ENCODE measurements at places on chromosomes 13 and 19.

GRCh38 chr19:3982701-3983541 is 2.3 kb downstream of the EEF2 start:
- peaks cover 74% of the 10 kb centered on the region for H3K36me3 ChIP-seq
- peak overlapping the region; percentile 97 for H3K4me3 ChIP-seq
- peak overlapping the region; percentile 99 for H3K27ac ChIP-seq
- H3K4me1 ChIP-seq = peaks cover 74% of the 10 kb centered on the region
- DNase-seq = peak; percentile 53
- no peaks in the 10 kb centered on the region for H3K27me3 ChIP-seq

DNA sequence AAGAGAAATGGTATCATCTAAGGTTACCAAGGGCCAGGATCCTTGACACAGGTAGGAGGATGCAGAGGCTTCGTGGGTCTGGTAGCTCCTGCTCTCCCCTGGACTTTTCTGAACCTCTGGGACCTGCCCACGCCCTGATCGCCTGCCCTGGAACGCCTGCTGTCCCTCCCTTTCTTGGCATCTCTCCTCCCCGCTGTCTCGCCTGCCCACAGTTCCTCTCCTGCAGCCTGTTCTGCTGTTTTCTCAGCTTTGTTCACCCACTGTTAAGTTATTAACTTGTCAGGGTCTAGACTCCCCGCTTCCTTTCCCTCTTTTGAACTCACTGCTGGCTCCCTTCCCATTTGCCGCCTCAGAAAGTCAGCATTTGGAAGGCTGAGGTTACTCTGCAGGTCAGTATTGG is 19.8 kb downstream of the SERP2 start:
- no peaks in the 10 kb centered on the region for H3K4me1 ChIP-seq
- no peaks in the 10 kb centered on the region for H3K36me3 ChIP-seq
- peaks cover 4% of the 10 kb centered on the region for H3K27me3 ChIP-seq
- H3K4me3 ChIP-seq = no peak overlapping the region

DNA sequence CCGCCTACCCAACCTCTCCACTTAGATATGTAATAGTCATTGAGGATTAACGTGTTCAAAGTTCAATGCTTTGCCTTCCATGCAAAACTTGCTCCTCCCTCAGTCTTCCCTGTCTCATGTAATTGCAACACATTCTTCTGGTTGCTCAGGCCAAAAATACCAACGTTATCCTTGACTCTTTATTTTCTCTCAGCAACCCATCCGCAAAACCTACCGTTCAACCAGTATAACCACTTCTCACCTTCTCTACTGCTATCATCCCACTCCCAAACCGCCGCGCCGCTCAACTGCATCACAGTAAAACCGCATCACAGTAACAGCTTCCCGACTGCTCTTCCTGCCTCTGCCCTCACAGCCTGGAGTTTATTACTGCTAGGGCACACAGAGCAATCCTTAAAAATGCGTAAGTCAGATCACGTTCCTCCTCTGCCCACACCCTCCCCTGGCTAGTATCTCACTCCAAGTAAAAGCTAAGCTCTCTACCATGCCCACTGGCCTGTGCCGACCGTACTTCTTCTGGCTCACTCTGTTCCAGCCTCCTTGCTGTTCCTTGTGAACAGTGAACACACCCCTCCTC is 8.2 kb downstream of the MTIF3 start:
- H3K27ac ChIP-seq = peak overlapping the region; percentile 78
- peak; percentile 48 for DNase-seq
- H3K4me1 ChIP-seq = peaks cover 70% of the 10 kb centered on the region
- H3K27me3 ChIP-seq = no peaks in the 10 kb centered on the region
- H3K4me3 ChIP-seq = peak overlapping the region; percentile 45

GRCh38 chr19:1856698-1857603 is 6.4 kb downstream of the KLF16 start:
- H3K27me3 ChIP-seq = no peaks in the 10 kb centered on the region
- peaks cover 27% of the 10 kb centered on the region for H3K36me3 ChIP-seq
- peaks cover 79% of the 10 kb centered on the region for H3K4me1 ChIP-seq

- H3K4me3 ChIP-seq = no peak overlapping the region
- H3K4me1 ChIP-seq = peaks cover 13% of the 10 kb centered on the region
These were observed 146.8 kb downstream of the ABCC4 start for GRCh38 chr13:95154413-95154886.

DNA sequence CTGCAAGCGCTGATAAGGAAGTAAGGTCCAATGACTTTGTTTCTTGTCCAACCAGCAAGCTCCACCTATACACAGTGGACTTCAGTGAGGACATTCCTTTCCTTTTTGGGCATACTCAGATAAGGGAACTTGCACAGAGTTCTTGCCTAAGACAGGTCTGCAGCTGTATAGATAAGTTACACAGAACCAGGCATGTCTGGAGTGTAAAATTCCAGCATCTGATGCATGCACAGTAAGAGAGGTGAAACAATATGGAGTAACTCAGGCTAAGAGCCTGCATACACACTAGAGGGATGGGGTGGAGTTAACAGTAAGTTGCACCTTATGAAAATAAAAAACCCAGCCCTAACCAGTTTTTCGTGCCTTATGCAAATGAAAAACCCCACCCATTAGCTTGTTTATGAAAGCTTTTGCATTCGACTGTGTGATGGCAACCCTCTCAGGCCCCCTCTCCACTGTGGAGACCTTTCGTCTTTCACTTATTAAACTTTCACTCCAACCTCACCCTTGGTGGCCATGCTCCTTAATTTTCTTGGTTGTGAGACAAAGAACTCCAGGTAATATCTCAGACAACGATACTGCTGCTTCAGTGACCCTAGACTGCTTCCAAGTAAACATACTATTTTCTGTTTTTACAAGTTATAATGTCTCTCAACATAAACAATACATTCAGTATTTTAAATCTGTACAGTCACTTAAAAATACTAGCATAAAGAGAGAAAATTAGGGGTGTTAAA is 2859.0 kb upstream of the PCDH20 start:
- H3K27me3 ChIP-seq = no peaks in the 10 kb centered on the region
- H3K4me1 ChIP-seq = no peaks in the 10 kb centered on the region
- H3K4me3 ChIP-seq = no peak overlapping the region
- no peak for DNase-seq

- no peak overlapping the region for H3K27ac ChIP-seq
- H3K36me3 ChIP-seq = no peaks in the 10 kb centered on the region
- no peak for DNase-seq
- H3K27me3 ChIP-seq = no peaks in the 10 kb centered on the region
- no peaks in the 10 kb centered on the region for H3K4me1 ChIP-seq
These were observed 296.8 kb upstream of the SGCG start for GRCh38 chr13:22883956-22884355.

GRCh38 chr13:99432609-99433542 is 68.4 kb upstream of the TM9SF2 start:
- peak overlapping the region; percentile 75 for H3K4me3 ChIP-seq
- peak; percentile 88 for DNase-seq
- no peaks in the 10 kb centered on the region for H3K27me3 ChIP-seq
- H3K4me1 ChIP-seq = peaks cover 84% of the 10 kb centered on the region
- no peaks in the 10 kb centered on the region for H3K36me3 ChIP-seq
- H3K27ac ChIP-seq = peak overlapping the region; percentile 99

GRCh38 chr13:45257638-45258333 is 56.9 kb upstream of the KCTD4 start:
- H3K4me1 ChIP-seq = peaks cover 31% of the 10 kb centered on the region
- no peaks in the 10 kb centered on the region for H3K27me3 ChIP-seq
- H3K4me3 ChIP-seq = no peak overlapping the region
- no peak for DNase-seq

DNA sequence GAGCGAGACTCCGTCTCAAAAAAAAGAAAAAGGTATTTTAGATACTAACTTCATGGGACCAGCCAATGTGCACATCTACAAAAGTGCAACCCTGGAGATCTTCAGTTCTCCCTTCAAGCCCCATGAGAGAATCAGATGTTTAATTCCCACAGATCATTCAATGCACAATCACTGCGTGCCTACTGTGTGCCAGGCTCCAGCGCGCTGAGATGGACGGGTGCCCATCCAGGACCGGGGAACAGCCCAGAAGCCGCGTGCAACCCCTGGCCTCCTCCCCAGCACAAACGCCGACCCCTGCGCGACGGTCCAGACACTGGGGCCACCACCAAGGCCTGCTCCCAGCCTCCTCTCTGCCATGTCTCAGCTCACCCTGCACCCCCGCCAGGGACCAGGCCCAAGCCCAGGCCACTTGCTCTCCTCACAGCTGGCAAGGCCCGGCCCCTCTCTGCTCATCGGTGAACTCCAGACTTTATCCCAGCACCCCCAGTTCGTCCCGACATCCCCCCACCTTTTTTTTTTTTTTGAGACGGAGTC is 5.3 kb downstream of the BTBD2 start:
- DNase-seq = no peak
- H3K27ac ChIP-seq = peak overlapping the region; percentile 33
- no peaks in the 10 kb centered on the region for H3K27me3 ChIP-seq

DNA sequence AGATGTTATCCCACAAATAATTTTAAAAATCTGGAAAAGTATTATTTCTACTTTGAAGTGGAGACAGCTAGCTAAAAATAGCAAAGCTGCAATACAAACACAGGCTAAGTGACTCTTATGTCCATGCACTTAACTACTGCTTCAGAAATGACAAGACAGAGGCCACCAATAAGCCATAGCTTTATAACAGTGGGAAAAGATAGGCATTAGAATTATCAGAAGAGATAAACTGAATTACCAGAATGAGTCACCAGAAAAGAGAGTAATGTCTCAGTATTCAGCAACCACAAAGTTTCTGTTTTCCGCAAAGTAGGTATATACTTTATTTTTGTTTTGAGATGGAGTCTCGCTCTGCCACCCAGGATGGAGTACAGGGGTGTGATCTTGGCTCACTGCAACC is 17.1 kb downstream of the CLN5 start:
- peaks cover 83% of the 10 kb centered on the region for H3K36me3 ChIP-seq
- DNase-seq = no peak
- H3K4me3 ChIP-seq = no peak overlapping the region
- no peaks in the 10 kb centered on the region for H3K27me3 ChIP-seq
- H3K4me1 ChIP-seq = peaks cover 54% of the 10 kb centered on the region

DNA sequence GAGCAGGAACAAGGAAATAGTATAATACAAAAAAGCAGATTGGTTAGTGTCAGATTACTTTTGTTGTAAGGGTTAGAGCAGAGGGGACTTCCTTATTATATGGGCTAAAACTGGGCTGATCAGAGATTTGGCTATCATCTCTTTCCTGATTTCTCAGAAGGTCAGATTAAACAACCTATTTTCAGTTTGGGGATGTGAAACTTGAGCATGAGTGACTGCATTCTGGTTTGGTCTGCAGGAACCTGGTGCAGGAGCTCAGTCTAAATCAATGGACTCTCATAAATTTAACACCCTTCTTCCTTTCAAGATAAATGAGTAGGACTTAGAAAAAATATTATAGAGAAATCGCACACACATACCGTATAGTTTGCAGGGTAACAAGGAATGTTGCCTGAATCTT is 12.9 kb upstream of the RFXAP start:
- no peak overlapping the region for H3K27ac ChIP-seq
- DNase-seq = no peak
- H3K4me3 ChIP-seq = no peak overlapping the region
- H3K4me1 ChIP-seq = no peaks in the 10 kb centered on the region
- no peaks in the 10 kb centered on the region for H3K36me3 ChIP-seq

DNA sequence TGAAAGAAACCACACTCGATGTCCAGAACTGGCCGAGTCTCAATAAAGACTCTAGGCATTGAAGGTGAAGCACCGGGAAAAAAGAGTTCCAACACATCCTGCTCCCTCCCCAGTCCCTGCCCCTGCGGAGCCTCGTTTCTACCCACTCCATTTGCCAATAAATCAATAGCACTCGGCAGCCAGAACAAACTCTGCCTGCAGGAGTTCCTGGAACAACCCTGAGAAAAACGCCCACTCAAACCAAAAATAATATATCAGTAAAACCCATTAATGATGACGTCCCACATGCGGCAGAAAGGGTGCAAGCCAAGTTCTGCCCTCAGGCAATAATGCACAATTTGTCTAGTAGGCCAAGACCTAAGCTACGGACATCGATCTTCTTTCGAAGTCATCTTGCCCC is 41.0 kb downstream of the PDCD5 start:
- H3K36me3 ChIP-seq = peaks cover 78% of the 10 kb centered on the region
- no peaks in the 10 kb centered on the region for H3K4me1 ChIP-seq
- no peak for DNase-seq
- no peak overlapping the region for H3K27ac ChIP-seq

DNA sequence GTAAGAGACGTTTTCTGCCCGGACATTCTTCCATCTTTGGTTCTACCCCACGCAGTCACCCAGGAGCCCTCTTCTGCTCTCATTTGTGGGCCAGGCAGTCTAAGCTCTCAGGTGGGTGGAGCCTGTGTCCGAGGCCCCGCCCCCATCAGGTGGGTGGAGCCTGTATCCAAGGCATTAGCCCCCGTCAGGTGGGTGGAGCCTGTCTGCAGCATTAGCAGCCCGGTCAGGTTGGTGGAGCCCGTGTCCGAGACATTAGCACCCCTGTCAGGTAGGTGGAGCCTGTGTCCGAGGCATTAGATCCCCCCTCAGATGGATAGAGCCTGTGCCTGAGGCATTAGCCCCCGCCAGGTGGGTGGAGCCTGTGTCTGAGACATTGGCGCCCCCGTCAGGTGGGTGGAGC is 45.5 kb upstream of the C13orf46 start:
- peaks cover 74% of the 10 kb centered on the region for H3K36me3 ChIP-seq
- no peaks in the 10 kb centered on the region for H3K27me3 ChIP-seq
- peak; percentile 72 for DNase-seq
- H3K4me1 ChIP-seq = peaks cover 13% of the 10 kb centered on the region
- no peak overlapping the region for H3K4me3 ChIP-seq

All from activated T-cell treated with anti-CD3 and anti-CD28 coated beads, Interleukin-2, amount 50 U/mL, for 24 hours (primary cell).